ENCODE measurements at places on chromosomes 4 and X.

DNA sequence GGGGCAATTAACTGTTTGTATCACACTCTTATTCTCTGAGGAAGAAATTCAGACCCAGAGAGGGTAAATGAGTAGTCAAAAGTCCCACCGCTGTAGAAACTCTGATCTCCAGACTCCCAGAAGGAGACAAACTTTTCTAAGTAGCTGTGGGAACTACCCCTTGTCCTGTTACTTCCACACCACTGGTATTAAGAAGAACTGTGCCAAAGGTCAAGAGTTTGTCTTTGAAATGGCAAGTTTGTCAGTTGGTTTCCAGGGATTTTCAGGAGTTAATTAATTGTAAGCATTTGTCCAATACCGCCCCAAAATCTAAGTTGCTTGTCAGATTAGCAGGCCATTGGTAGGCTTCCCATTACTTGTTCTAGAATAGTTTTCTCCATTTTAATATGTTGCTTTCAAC lies 85.7 kb downstream of the GC start:
- no peak for DNase-seq

- no peak for DNase-seq
Measured at GRCh38 chr4:164481306-164482091, 272.4 kb upstream of the SMIM31 start.

- no peak for DNase-seq
Measured at GRCh38 chr4:4347585-4347984, 39.3 kb upstream of the NSG1 start.

DNA sequence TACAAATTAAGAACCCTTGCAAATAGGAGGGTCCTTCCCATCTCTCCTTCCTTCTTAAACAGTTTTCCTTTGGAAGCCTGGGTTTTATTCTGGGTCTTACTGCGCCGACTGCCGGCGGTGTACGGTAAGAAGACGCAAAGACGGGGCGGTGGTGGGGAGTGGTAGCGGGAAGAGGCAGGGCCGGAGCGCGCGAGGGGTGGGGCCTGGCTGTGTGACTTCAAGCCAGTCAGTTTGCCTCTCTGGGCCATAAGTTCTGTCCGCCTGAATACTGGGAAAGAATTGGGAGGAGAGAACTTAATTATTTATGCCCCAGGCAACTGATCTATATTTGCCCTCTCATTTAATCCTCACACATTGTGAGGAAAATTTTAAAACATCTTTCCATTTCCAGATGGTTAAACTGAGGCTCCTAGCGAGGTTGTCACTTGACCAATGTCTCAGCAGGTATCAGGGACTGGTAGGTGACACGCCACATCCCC lies 726 bp upstream of the KANTR start:
- peak; percentile 31 for DNase-seq

DNA sequence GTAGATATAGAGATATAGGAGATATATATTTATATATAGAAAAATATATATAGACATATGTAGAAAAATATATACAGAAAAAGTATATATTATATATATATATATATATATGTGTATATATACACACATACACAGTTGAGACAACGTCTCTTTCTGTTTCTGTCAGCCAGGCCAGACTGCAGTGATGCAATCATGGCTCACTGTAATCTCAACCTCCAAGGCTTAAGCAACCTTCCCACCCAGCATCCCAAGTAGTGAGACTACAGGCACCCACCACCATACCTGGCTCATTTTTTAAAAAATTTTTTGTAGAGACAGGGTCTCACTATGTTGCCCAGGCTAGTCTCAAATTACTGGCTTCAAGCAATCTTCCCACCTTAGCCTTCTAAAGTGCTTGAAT lies 426.3 kb downstream of the GPM6A start:
- DNase-seq: no peak

- DNase-seq: no peak
Measured at GRCh38 chr4:168095776-168096406, 3.6 kb downstream of the ANXA10 start.

GRCh38 chr4:147108409-147108808 lies 162.7 kb upstream of the TTC29 start:
- DNase-seq: no peak

- no peak for DNase-seq
Measured at GRCh38 chr4:38344929-38345328, 319.1 kb upstream of the KLF3 start.

DNA sequence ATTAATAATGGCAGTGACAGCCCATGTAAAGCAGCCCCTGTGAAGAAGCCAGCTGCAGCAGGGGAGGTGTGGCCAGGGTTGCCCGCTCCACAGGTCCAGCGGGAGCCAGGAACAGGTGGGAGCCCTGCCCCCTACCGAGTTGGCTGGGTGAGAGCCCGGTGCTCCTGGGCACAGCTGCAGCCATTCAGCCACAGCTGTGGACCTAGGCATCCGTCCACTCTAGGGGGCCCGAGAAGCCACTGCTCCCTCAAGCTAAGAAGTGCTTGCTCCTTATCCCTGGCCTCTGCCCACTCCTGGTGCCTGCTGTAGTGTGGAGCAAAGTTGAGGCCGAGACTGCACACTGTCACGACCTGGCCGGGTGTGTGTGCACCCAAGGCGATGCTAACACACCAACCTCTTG lies 1469.0 kb downstream of the PCDH7 start:
- no peak for DNase-seq

DNA sequence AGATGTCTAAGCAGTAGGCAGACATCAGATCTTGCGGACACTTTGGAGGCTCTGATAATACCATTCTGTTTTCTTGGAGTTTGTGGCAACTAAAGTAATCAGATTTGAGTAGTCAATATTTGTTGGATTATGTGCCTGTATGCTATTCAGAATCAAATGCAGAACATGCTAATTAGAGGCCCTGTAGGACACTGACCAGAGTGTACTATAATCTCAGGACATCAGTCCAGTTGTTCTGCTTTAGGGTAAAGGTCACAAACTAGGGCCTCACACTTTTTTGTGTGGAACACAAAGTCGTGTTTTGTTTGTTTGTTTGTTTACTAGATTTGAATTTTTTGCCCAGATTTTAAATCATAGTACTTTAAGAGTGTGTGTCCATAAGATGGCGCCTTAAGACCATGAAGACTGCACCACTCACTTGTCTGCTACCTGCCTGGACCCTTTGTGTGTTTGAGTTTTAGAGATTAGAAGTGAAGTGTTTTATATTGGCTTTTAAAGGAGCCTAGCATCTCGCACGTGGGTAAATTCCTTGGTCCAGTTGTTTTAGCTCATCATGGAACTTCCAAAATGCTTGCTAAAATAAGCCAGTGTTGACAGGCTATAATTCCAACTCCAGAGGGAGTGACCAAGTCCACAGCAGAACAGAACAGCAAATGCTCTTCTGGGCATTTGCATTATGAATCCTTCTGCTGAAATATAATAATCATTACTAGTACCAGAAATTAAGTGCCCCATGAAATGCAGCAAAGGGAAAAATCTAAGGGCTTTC lies 34.7 kb downstream of the IL13RA1 start:
- no peak for DNase-seq

GRCh38 chr4:81628489-81628888 lies 156.8 kb upstream of the RASGEF1B start:
- DNase-seq: no peak

DNA sequence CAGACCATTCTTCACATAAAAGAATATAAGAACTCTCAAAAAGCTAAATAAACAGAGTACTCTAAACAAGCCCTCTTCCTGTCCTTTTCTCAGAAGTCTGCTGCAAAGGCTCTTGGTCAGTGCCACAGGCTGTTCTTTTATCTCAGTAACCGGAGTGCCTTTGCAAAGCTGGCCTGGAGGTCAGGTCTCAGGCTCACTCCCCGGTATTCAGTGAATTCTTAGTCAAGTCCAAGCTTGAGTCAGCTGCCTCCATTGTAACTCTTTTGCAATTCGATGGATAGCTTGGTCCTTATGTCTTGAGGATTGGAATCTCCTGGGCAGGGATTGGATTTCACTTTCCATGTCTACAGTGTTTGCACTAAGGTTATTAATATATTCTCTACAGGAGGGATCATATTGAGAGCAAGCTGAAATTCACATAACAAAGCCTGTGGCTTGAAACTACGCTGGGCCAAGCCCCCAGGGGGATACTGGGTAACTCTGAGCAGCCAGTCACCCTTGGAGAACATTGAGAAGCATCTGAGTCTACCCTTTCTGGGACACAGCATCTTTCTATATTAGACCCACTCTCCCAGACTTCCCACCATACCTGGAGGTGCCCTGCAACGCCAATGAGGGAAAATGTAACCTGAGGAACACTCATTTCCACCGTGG lies 10.0 kb upstream of the HS6ST2 start:
- DNase-seq: no peak

GRCh38 chrX:68121371-68121770 lies 311.9 kb downstream of the OPHN1 start:
- DNase-seq: no peak

DNA sequence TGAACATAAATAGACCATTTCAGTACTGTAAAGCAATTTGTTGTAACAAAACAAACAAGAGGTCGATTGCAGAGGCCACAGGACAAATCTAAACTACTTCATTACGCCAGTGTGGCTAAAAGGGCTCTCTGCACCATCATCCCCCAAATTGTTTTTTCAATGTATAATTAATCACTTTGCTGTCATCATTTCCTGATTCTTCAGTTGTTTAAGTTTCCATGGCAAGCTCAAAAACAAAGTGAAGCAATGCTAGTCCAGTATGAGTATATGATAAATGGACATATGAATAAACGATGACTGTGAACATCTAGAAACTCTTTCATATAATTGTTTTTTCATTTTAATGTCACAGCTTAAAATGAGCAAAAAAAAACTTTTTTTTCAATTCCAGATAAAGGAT lies 235.4 kb upstream of the FGF13 start:
- no peak for DNase-seq

DNA sequence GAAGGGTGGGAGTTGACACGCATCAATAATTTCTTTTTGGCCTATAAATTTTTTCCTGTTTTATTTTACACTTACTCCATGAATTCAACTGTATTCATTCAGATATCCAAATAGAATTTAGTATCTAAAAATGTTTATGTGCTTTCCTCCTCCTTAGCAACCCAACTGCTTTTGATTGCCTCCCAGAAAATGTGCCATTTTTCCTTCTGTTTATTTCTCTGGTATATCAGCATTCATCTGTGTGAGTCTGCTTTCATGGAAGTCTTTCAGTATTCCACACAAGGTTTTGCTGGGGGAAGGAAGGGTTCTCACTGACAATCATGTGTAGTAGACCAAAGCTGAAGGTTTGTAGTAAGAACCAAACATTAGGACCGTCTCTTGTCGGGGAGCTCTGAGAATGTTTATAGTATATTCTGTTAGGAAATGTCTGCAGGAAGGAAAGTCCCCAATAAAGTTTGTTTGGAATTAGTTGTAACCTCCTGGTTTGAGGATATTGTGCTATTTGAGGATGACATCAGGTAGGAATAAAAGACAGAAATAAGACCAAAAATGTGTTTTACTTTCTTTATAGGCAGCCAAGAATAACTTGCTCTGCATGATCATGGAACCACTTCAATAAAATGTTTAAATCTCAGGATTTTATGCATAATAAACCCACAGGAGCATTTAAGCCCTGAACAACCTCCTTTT lies 673.6 kb upstream of the INTU start:
- DNase-seq: no peak

- no peak for DNase-seq
Measured at GRCh38 chr4:60945641-60946040, 254.5 kb upstream of the ADGRL3 start.

DNA sequence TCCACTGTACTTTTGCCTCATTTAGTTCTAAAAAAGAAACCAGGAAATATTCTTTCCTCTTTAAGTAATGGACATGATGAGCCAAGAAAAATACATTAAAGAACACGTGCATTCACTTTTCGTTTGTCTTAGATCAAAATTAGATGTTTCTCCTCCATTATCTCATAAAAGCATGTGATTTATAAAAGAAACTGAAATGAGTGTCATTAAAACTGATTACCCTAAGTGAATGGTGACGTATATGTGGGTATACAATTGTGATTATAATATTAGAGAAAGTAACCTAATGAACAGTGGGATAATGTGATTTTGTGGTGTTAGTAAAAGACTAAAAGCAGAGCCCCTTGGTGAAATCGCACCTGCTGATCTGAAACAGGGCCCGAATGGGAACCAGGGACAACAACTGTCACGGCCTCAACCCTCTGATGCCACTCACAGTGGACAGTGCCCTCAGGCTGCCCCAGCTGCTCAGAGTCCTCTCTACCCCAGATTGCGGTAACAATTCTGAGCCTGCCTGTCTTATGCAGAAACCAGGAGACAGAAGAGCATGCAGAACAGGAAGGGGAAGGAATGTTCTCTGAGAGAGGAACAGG lies 25.7 kb upstream of the HS6ST2 start:
- no peak for DNase-seq

GRCh38 chrX:41616935-41617334 lies 71.8 kb upstream of the GPR34 start:
- no peak for DNase-seq

- DNase-seq: no peak
Measured at GRCh38 chrX:77434962-77435361, 12.2 kb upstream of the FGF16 start.

GRCh38 chr4:126710935-126711334 lies 921.8 kb upstream of the INTU start:
- no peak for DNase-seq

- no peak for DNase-seq
Measured at GRCh38 chr4:86816501-86817273, 32.5 kb downstream of the SLC10A6 start.

- no peak for DNase-seq
Measured at GRCh38 chrX:114580336-114580735, 3.5 kb upstream of the HTR2C start.

GRCh38 chr4:44662623-44663005 lies 11.2 kb upstream of the YIPF7 start:
- DNase-seq: no peak

- no peak for DNase-seq
Measured at GRCh38 chrX:132444936-132445335, 43.9 kb downstream of the MBNL3 start.

DNA sequence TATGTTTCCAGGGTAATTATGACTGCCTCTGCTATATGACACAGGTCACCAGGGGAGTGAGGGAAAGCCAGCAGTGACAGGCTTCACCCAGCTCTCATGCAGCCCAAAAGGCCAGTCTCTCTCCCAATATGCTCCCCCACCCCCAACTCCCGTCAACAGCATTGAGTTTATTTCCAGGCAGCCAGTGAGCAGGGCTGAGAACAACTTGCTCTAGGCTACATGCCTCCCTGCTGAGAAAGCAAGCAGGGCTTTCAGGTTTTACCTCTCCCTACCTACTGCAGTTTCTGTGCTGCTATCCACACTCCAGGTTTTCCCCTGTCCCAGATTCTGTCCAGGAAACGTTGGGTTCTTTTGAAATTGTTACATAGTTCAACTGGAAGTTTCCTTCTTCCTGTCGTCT lies 291.4 kb downstream of the PABPC4L start:
- no peak for DNase-seq

GRCh38 chr4:13543839-13544605 lies at the start of gene NKX3-2:
Gene NKX3-2 (minus strand): TSS chr4:13544508. CDS start chr4:13544414, 94 bp downstream.
- no peak for DNase-seq
